Activated CD8-positive, alpha-beta memory T cell treated with anti-CD3 and anti-CD28 coated beads for 4 hours (primary cell): ENCODE measurements at places on chromosomes 16 and 17.

DNA sequence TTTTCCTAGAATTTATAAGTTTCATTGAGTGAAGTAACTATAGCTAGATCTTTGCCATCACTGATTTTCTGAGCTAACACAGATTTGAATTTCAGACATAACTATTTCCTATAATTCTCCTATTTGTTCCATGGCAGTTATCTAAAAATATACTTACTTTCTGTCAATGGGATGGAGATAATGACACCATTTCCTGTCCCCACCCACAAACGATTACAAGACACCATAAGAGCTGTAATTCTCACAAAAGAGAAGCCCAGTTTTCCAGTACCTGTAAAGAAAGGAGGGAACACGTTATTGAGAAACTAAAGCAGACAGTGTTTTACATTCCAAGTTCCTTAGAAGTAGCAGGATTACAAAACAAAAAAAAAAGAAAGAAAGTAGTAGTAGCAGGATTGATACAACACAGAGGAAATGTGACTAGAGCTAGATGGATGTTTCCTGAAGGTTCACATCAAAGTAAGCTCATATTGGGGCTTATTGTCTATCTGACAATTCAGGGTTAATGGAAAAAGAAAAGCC lies 110.9 kb upstream of the TOB1 start:
- DNase-seq = no peak

- no peak for DNase-seq
These were observed 11.3 kb upstream of the PITPNM3 start for GRCh38 chr17:6567528-6568183.

DNA sequence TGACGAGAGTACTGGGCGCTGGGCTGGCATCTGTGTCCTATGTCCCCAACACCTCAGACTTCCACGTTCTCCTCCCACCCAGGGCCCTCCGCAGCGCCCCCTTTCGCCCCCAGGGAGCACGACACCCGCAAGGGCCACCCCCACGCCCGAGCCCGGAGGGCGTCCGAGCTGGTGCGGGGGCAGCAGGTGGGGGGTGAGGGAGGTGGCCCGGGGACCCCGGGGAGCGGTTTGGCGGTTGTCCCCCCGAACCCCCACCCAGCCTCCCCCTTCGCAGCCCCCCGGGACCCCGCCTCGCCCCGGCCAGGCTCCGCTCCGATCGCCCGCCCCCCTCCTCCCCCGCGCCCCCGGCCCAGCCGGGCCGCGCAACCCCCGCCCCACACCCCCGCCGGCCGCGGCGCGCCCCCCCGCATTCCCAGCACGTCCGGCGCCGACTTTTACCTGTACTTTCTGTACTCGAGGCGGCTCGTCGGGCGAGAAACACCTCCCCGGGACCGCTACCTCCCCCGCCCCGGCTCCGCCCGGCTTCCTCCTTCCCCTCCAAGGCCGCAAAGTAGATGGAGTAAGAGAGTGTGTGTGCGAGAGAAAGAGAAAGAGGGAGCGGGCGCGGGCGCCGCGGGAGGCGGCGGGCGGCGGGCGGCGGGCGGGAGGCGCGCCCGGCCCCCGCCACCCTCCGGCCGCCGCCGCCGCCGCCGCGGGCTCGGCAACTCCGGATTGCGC lies 901 bp downstream of the CDYL2 start:
- peak; percentile 10 for DNase-seq

- DNase-seq = no peak
These were observed 97.8 kb downstream of the ZNF778 start for GRCh38 chr16:89315271-89315670.

GRCh38 chr17:5526821-5527598 lies 40.6 kb downstream of the MIS12 start:
- peak; percentile 24 for DNase-seq

DNA sequence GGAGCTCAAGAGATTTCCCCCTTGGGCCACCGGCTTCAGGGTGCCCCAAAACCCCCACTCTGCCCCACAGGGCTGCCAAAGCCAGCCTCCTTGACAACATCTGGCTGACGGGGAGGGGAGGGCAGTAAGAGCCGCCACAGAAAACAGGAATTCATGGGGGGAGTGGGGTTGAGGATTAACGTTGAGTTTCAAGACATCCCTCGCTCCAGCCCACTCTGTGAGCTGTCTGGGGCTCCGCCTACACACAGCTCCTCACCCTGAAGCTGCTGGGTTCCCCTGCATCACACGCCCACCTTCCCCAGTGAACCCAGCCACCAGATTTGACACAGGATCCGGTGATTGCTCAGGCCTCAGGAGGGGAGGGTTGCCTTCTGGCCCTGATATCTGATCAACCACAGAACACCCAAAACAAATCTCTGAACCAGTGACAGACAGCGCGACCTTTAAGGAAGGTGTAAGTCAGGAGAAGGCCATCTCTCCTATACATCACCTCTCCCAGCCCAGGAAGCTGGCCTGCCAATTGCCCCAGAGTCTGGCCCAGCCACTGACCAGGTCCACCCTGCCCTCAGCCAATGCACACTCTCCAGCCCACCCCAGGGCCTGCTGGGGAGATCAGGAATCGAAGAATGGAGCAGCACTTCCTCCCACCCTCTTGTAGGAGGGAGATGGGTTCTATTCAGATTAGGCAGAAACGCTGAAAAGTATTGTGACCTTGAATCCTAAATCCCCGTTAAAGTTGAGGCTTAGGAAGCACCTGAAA lies 132.1 kb downstream of the CLEC16A start:
- peak; percentile 47 for DNase-seq

- no peak for DNase-seq
These were observed 25.7 kb downstream of the ARHGAP23 start for GRCh38 chr17:38453951-38454421.

- no peak for DNase-seq
These were observed 12.2 kb downstream of the ASGR2 start for GRCh38 chr17:7102421-7102820.

DNA sequence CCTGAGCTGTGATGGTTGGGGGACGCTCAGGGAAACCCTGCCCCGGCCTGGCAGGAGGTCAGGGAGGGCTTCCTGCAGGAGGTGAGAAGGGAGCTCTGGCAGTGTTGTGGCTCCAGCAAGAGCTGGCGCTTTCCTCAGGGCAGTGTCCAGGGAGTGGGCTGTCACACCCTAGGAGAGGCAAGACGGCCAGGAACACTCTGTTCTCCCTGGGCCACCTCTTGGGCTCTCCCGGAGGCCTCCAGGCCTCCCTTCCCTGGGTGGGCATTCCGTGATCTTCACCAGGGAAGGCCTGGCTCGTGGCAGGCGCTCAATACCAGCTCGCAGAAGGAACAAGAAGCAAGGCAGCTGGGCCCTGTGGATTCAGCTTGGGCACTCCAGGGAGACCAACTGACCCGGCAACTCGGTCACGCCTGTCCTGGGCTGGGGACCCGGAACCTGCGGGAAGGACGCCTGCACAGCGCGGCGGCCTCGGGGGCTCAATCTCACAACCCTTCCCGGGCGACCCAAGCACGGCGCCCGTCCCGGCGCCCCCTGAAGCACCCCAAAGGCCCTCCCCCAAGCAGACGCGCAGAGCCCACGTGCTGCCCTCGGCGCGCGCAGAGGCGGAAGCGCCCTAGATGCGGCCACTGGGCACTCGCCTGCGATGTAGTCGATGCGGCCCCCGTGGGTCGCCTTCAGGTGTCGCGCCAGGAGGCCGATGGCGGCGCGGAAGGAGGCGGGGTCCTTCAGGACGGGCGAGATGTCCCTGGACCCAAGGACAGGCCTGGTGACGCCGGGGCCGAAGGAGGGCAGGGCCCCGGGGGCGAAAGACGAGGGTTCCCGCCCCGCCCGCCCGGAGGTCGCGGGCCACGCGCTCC lies 588 bp downstream of the APRT start:
- peak; percentile 41 for DNase-seq

DNA sequence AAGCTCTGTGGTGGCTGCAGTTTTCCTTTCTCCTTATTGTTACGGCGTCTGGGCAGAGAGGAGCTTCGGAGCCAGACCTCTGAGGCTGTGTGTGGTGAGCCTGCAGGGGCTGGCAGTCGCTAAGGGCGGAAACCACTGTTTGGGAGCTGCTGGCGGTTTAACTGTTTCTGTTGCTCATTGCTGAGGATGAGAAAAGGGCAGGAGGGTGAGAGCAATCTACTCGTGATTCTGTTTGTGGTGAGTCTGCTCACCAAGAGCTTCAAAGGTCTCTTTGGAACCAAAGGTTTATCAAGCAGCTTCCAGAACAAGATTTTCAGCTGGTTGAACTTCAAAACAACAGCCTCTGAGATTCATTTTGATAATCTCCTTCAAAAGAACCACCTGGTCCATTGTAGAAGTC lies 143.9 kb downstream of the ANKFN1 start:
- DNase-seq = no peak

GRCh38 chr16:77049577-77049976 lies 141.4 kb upstream of the MON1B start:
- DNase-seq = no peak

DNA sequence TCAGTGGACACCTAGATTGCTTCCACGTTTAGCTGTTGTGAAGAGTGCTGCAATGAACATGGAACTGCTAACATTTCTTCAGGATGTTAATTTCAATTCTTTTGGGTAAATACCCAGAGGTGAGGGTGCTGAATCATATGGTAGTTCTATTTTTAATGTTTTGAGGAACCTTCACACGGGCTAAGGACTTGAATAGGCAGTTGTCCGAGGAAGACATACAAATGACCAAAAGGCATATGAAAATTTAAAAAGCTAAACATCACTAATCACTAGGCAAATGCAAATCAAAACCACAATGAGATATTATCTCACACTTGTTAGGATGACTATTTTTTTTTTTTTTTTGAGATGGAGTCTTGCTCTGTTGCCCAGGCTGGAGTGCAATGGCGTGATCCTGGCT lies 173.3 kb downstream of the PRKCB start:
- no peak for DNase-seq

DNA sequence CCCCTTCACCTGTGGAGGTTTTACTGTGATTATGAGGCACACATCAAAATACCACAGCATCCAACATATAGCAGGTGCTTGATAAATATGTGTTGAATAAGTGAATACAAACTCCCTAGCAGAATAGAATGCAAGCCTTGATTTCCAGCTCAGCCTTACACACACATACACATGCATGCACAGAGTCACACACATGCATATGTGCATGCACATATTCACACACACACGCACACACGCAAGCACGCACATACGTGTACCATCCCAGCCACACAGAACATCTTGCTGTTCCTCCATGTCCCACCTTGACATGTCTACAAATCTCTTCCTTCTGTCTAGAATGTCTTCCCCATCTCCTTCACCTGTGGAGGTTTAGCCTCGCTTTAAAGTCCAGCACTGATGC lies 160.1 kb downstream of the GRIN2A start:
- DNase-seq = no peak

DNA sequence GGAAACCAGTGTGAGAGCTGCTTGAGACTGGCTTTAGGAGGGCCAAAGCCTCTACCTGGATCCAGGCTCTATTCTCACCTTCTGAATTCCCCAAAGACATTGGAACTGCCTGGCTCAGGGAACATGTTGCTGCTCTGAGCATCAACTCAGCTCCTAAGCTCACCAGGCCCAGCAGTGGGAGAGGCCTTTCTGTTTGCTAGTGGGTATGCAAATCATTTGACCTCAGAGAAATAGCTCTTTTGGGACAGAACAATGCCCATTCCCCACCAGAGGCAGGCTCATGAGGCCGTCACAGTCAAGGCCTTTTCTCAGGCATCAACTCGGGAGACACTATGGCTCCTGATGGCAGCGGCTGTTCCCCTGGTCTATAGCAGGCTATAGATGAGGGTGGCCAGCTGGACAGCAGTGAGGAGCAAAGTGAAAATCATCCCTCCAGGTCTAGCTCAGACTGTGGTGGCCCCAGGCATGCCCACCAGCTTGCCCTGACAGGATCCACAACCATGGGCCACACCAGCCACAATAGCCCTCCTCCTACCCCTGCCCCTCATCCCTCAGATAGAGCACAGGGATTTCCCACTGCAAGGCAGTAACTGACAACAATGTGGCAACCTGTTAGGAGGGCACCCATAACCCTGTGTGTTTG lies 30.4 kb upstream of the GFOD2 start:
- no peak for DNase-seq

GRCh38 chr17:63973930-63974593 lies 1.3 kb upstream of the SCN4A start:
- no peak for DNase-seq

DNA sequence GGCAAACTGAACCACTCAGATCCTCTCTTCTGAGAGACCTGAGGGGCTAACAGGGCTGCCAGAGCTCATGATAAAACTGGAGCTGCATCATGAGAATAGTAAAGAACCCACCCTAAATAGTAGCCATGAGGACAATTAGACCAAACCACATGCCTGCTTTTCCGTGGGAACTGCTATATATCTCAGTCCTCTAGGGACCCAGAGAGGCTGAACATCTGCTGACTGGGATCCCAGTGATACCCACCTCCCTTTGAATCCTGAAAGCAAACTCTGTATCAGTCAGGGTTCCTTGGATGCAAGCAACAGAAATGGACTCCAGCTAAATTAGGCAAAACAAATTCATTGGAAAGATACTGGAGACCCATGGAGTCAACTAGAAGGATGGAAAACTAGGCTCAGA lies 6.5 kb downstream of the MT1X start:
- no peak for DNase-seq

GRCh38 chr16:30186782-30187555 lies 3.6 kb downstream of the CORO1A start:
- DNase-seq = peak; percentile 74

DNA sequence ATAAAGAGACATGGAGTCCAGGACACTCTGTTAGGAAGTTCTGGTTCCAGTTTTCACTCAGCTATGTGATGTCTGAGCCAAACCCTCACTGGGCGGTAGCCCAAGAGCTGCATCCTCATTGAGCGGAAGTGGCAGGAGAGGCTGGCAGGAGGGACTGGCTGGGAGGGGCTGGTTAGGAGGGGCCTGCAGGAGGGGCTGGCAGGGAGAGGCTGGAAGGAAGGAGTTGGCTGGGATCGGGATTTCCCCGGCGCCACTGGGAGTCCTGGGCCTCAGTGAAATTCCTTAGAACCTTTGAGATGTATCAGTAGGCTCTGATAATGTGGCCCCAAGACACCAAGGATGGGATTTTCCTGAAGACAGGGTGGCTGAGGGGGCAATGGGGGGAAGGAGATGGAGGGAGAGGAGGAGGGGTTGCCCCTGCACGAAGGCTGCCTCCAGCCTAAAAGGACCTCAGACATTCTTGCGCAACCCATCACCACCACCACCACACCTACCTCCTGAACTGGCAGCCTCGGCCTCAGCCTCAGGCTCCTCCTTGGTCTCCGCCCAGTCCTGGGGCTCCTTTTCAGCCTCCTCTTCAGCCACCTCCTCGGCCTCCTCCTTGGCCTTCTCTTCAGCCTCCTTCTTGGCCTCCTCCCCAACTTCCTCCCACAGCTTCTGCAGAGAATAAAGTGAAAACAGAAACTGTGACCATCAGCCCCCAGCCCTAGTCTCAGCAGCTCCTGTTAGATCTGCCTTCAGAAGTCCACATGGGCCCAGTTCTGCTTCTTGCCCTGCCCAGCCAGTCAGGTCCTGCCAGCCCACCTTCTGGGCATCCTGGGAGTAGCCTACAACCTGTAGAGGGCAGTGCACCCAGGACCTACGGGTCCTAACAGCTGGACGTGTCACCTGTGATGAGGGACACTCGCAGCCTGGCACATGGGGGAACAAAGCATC lies 31.7 kb downstream of the CNGB1 start:
- no peak for DNase-seq

DNA sequence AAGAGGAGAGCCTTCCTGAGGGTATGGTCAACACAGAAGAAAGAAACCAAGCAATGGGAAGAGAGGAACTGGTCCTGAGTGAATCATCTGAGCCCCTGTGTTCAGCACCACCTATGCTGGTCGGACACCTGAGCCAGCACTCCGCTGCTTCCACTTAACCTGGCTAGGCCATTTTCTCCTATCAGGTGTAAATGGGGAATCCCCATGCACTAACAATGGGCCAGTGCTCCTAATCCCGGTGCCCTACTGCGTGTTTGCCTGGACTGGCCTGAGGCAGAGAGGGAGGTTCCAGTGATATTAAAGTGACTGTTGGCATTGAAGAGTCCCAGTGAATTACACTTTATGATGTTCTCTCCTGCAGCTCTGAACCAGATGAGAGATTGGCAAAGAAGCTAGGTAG lies 34.4 kb upstream of the XYLT2 start:
- DNase-seq = no peak
